ENCODE measurements at places on chromosomes 13 and 19.

DNA sequence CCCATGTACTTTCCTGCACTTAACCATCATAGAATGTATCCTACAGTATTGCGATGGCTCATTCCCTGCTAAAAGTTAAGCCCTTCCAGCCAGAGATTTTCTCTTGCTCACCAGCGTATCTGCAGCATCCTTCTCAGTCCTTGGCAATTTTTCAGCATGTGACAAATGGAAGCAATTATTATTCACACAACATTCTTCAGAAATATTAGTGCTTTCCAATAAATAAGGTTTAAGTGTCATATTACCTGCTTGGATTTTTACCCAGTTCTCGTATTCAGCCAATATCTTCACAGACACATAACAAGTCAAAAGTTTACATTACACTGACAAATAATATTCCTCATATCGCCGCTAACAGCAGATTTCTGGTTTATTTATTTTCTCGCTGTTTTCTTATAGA, 82.3 kb downstream of the POU4F1 start:
- no peak for DNase-seq

GRCh38 chr19:56134654-56134921, 6.5 kb upstream of the ZNF444 start:
- DNase-seq: no peak

DNA sequence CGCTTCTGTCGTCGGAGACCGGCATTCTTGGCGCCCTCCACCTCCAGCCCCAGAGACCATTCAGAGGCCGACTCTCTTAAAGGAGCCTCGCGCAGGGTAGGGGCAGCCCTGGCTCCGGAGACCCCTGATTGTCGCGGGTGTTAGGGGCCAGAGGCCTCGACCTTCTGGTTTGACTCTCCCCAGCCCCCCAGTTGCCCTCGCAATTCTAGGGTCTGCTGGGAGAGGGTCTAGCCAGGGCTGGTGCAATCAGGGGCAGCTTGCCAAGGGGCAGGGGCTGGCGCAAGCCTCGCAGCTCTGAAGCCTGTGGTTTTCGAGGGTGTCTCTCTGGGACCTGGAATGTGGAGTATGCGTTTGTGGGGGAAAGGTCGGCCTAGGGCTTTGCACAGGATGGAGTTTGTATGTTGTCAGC, 1.6 kb upstream of the SLC7A10 start:
- no peak for DNase-seq

DNA sequence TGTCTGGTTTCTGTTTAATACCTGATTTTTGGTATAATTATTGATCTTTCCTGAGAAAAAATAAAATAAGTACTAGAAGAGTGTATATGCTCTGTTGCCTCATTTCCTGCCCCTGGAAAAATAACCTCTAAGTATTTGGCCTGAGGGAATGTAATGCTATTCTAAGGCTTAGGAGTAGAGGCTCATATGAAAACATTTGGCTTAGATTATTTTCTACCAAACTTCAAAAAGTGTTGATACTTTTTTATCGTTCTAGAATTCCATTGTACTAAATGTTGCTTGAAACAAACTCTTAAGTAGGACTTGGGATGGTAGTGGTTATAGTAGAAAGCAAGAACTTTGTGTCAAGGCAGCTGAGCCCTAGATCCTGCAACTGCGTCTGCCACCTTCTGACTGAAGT, 57.8 kb downstream of the COG3 start:
- no peak for DNase-seq

- no peak for DNase-seq
Observed at GRCh38 chr13:43876366-43876765, 3.2 kb downstream of the CCDC122 start.

DNA sequence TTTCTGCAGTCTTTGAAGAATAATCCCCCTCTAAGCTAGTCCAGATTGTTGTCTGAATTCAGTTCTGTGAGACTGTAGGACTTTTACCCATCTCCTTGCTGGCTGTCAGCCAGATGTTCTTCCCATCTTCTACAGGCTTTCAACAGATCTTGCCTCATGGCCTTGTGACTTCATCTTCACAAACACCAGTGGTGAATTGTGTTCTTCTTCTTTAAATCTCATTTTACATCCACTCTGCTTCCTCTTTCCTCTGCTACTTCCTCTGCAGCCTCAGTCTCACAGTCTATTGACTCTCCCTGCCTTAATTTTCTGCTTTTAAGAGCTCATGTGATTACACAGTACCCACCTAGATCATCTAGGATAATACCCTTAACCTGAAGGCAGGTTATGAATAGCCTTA, 859.0 kb upstream of the SLITRK1 start:
- no peak for DNase-seq

- peak; percentile 60 for DNase-seq
Observed at GRCh38 chr19:17125728-17126677, 50.4 kb downstream of the MYO9B start.

DNA sequence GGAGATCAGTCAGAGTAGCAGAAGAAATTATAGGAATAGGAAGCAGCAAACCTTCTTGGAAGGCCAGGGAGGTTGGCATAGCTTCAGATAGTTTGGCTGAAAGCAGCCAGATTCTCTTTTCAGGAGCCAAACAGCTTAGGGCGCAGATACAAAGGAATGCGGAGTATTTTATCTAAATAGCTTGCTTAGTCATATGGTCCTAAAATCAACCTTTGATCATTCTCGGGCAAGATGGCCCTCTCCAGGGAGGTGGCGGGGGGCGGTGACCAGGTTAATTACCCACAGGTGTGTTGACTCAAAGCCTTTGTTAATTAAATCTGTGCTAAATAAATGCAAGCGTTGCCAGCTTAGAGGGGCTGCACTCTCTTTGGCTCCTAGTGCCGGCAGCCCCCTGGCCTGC, 12.5 kb upstream of the NCR1 start:
- no peak for DNase-seq

- DNase-seq: no peak
Observed at GRCh38 chr13:50643060-50643459, 200.4 kb downstream of the DLEU7 start.

DNA sequence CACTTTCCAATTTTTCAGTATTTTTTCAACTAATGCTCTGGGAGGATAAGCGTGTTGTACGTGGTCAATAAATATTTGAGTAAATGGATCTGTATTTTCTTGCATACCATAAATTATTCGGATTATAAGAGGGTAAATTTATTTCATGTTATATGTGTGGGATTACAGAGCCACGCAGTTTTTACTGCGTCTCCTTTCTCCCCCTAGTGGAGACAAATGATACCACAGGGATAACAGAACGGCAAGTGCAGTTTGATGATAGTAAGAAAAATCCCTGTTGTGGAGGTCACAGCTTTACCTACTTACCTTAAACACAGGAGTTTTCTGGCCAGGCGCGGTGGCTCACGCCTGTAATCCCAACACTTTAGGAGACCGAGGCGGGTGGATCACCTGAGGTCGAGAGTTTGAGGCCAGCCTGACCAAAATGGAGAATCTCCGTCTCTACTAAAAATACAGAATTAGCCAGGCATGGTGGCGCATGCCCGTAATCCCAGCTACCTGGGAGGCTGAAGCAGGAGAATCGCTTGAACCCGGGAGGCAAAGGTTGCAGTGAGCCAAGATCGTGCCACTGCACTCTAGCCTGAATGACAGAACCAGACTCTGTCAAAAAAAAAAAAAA, 16.8 kb downstream of the MBD3L2B start:
- no peak for DNase-seq

- DNase-seq: no peak
Observed at GRCh38 chr13:40813667-40814454, 24.4 kb downstream of the SLC25A15 start.

- no peak for DNase-seq
Observed at GRCh38 chr13:34654647-34655046, 287.4 kb upstream of the NBEA start.

GRCh38 chr13:75316427-75316826, 165.5 kb downstream of the TBC1D4 start:
- DNase-seq: no peak
